ENCODE measurements at places on chromosomes 7 and 10. TPM values are rescaled to one million over a fixed set of nuclear protein-coding genes. Genes with fewer than 3 reads are reported as not detected.

OPN1SW gene
- not detected for polyA plus RNA-seq

MAT1A gene
- polyA plus RNA-seq: not detected

SPAM1 gene
- polyA plus RNA-seq: not detected

LIMK1 gene
- 3.1 TPM for polyA plus RNA-seq

HOXA7 gene
- polyA plus RNA-seq: not detected

AKR1C2 gene
- not detected for polyA plus RNA-seq

- DNase-seq: no peak
Observed at GRCh38 chr7:47885309-47885986, 62.8 kb downstream of the PKD1L1 start.

GRCh38 chr7:94632338-94633013, 23.5 kb downstream of the SGCE start:
- DNase-seq: no peak

- DNase-seq: no peak
Observed at GRCh38 chr10:549391-549790, 140.1 kb downstream of the DIP2C start.

GRCh38 chr7:27933671-27934565, 194.0 kb downstream of the TAX1BP1 start:
- DNase-seq: no peak

- no peak for DNase-seq
Observed at GRCh38 chr10:43437141-43437870, 395 bp downstream of the ZNF487 start.
